Activated CD4-positive, alpha-beta memory T cell treated with anti-CD3 and anti-CD28 coated beads for 36 hours (primary cell): ENCODE measurements at places on chromosomes 7 and 10. TPM values are rescaled to one million over a fixed set of nuclear protein-coding genes. Genes with fewer than 3 reads are reported as not detected.
A peak's percentile ranks its signal among the peaks of the same experiment; 100 is the strongest.

The PTPRN2 gene
- total RNA-seq, result 0.51 TPM

The OSBPL3 gene
- 45.1 TPM for total RNA-seq

The PRKAR1B gene
- total RNA-seq, result 28.0 TPM

The ZNF394 gene
- total RNA-seq, result 27.7 TPM

The AFAP1L2 gene
- 1.1 TPM for total RNA-seq

The KAZALD1 gene
- total RNA-seq, result 0.58 TPM

The IRF5 gene
- total RNA-seq, result 22.9 TPM

The MSMB gene
- not detected for total RNA-seq

The GCK gene
- total RNA-seq, result 1.1 TPM

The ACHE gene
- total RNA-seq, result not detected

DNA sequence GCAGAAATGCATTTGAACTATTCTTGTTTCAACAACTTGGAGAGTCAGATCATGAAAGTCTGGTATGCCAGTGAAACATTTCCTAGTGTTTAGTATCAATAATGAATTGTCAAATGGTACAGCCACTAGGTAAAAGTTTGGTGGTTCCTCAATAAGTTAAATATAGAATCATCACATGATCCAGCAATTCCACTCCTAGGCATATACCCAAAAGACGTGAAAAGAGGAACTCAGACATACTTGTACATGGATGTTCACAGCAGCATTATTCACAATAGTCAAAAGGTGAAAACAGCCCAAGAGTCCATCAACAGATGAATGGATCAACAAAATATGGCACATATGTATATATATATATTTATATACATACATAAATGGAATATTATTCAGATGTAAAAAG, 67.0 kb upstream of the HPS1 start:
- DNase-seq, result no peak

GRCh38 chr7:22569586-22570321, 69.8 kb upstream of the STEAP1B start:
- DNase-seq, result no peak

DNA sequence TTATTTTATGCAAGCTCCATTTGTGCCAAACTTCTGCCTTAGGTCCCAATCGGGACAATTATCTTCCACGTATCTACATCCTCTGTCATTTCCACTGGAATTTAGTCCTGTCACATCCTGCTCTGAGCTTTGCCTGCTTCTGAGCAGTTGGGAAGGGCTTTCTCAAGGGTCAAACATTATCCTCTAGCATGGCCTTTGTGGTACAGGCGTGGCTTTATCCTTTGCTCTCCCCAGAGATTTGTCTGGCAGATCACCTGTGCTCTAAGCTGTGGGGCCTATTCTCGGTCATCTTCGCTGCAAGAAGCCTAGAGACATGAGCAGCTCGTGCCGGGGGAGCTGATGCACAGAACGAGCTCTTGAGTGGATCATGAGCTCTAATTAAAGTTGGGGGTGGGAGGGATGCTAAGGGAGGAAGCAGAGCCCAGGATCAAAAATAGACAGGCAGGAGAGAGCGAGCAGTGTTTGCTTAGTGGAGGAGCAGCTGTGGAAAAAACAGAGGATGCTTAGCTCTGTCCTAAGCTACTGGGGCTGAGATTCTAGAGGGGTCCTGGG, 19.8 kb upstream of the TMEM273 start:
- DNase-seq, result no peak

DNA sequence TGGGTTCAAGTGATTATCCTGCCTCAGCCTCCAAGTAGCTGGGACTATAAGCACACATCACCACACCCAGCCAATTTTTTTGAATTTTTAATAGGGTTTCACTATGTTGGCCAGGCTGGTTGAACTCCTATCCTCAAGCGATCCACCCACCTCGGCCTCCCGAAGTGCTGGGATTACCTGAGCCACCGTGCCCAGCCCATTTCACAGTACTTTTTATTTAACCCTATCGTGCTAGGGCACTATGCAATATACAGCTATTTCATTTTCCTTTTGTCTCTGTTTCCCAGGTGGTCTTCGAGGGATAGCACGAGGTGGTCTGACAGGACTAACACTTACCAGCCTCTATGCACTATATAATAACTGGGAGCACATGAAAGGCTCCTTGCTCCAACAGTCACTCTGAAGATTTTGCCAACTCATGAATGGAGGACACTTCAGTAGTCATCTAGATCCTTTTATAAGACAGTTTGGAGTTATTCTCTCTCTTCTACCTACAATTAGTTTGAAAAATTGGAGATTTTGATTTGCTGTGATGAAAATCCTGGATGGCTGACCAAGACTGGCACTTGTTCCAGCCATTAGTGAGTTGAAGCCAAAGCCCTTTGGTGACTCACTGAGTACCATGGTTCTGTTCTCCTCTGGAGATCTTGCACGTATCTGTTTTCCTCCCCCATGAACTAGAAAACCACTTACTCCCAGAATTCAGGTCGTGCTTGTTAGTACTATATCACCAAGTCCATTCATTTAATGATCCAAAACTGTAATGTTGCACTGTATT, 27.3 kb downstream of the NCOA4 start:
- DNase-seq, result no peak

DNA sequence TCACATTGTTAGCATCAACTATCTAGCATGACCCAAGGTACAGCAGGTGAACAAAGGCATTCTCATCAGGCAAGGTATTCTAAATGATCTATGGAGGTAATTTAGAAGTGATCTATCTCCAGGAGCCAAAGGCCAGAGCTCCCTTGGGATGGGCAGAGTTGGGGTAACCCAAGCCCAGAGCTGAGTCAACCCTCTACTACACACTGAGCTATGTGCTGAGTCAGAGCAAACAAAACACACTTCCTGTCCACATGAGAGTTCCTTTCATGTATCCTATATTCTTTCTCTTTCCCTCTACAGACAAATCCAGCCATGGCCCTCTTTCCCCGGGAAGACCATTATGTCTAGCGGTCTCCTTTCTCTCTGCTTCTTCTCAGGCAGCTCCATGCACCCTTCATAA, 68.2 kb upstream of the AGK start:
- DNase-seq, result no peak

DNA sequence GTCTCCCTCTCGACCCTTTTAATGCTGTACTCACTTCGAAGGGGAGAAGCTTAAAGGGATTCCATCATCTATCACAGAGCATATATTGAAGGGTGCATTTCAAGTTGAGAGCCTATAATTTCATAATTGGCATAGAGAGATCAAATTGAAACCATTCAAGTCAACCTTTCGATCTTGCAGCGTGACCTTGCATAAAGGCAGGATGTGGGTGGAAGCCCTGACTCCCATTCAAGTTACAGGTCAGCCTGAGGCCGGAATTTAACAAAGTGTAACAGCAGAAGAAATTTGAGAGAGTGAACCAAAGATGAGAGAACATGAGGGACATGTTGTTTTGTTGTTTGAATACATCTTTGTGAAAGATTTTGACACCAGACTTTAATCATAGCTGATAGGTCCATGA, 195.3 kb upstream of the TPK1 start:
- no peak for DNase-seq

DNA sequence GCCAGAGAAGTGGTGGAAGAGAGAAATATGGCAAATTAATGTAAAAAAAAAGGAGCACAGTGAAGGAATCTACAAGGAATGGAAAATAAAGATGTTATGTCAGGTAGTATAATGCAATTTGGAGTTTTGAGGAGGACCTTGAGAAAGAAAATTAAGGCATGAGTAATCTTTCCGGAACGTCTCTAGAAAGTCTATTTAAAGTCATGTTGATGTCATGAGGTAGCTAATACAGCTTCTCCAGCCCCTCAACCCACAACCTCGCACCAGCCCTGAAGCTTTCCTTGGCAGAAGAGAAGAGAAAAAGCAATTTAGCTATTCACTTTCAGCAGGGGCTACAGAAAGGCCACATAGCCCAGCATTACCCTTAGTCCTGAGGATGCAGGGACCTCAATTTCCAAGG, 22.5 kb downstream of the TRDMT1 start:
- DNase-seq, result no peak

GRCh38 chr7:21023841-21024484, 237.3 kb upstream of the SP8 start:
- DNase-seq, result no peak

- DNase-seq, result no peak
Measured at GRCh38 chr7:39383136-39383535, 183.1 kb upstream of the YAE1 start.

DNA sequence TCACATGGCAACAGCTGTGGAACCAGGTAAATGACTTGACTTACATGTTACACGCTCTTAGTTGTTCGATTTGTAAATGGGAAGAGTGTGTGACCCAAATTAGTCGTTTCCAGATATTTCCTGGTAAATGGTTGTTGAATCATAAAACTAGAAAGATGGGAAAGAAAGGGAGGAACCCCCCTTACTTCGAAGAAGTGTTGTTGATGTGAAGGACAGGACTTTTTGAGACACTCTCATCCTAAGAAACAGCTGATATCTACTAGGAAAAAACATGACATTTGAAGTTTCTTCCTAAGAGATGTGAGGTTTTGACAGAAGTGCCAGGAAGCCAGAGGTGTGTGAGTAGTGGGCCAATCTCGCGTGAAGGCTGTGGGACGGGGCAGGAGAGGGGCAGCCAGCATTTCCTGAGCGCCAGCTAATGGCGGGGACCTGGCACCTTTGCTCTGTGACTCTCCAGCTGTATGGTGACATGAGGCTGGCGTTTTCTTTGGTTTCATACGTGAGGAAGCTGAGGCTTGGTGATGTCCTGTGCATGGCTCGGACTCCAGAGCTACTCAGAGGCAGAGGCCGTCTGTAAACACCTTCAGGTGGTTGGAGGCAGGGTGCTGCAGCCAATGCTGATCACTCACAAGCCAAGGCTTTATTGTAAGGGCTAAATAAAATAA, 53.7 kb downstream of the IKZF1 start:
- DNase-seq, result peak; percentile 53

DNA sequence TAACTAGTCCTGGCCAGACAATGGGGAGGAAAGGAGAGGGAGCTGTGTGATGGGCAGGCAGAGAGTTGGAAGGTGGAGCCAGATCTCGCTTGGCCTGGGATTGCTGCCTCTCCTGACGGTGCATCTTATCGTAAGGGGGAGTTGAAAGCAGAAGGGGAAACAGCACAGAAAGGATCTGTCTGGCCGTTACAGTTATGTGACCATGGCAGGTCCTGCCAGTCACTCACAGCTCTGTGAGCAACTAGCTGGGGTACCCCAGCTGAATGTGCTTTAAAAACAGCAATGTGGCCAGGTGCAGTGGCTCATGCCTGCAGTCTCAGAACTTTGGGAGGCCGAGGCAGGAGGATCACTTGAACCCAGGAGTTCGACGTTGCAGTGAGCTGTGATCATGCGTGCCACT, 8.1 kb downstream of the BLVRA start:
- DNase-seq, result no peak

DNA sequence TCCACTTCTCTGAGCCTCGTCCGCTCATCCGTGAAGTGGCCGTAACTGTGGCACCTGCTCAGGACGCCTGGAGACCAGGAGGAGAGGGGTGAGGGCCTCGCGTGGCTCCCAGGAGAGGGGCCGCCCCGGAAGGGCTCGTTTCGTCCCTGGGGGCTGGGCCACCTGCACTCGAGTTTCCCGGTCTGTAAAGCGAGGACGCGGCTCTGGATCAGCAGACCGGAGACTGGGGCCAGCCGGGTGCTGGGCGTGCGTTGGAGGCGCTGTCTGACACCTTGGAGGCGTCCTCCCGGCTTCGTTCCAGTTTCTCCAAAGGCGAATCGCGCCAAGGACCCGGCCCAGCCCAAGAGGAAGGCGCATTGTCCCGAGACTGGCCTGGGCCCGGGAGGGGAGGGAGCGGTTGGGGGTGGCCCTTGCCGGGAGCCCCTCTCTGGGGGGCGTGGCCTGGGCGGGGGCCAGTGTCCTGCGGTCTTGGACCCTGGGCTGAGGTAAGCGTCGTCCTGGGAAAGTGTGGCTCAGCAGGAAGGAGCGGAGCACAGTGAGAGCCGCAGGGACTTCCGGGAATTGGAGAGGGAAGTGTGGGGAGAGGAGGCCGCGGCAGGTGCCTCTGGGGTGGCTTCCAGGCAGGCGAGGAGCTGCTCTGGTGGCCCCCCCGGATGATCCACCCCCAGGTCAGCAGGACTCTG, 89.6 kb downstream of the FOXL3 start:
- DNase-seq, result peak; percentile 16
